ENCODE measurements at places on chromosomes 2 and 18. TPM values are rescaled to one million over a fixed set of nuclear protein-coding genes. Genes with fewer than 3 reads are reported as not detected.
A peak's percentile ranks its signal among the peaks of the same experiment; 100 is the strongest.

- no peak for DNase-seq
Observed at GRCh38 chr18:54689319-54689718, 98.3 kb downstream of the DYNAP start.

- DNase-seq = no peak
Observed at GRCh38 chr2:44934983-44935728, 6.3 kb upstream of the SIX3 start.

DNA sequence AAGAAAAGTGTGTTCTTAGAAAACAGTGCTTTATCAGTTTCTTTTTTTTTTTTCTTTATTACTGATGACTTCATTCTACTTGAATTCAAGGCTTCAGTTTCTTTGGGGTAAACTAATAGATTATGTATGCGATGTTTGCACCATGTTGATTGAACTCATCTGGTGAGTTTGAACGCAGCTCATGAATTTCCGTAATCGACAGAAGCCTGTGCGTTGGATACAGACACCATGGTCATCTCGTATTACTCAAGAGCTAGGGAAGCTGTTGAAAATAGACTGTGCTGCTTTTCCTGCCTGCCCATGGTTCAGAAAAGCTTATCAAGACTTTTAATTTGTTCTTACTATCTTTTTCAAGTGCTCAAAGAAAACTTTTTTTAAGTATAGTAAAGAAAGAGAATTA is 185.5 kb upstream of the NRP2 start:
- DNase-seq = peak; percentile 4

- DNase-seq = no peak
Observed at GRCh38 chr18:523561-523960, 23.1 kb upstream of the COLEC12 start.

DNA sequence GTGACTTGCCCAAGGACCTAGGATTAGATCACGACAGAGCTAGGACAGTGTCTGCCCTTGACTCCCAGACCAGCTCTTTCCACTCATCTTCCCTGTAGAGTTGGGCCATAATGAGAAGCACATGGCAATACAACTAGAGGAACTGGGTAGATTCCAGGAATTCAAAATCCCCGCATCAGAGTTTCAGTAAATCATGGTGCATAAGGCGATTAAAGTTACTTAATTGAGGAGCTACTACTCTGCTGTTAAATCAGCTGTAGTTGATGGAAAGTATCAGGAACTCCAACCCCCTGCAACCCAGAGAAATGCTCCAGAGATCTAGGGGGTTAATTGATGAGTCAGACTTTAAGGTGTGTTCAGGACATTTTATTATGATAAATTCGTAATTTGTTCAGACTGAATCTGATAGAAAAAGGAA is 5.7 kb downstream of the ANTXR1 start:
- DNase-seq = no peak

GRCh38 chr18:63843008-63843407 is 44.5 kb upstream of the SERPINB2 start:
- DNase-seq = no peak

DNA sequence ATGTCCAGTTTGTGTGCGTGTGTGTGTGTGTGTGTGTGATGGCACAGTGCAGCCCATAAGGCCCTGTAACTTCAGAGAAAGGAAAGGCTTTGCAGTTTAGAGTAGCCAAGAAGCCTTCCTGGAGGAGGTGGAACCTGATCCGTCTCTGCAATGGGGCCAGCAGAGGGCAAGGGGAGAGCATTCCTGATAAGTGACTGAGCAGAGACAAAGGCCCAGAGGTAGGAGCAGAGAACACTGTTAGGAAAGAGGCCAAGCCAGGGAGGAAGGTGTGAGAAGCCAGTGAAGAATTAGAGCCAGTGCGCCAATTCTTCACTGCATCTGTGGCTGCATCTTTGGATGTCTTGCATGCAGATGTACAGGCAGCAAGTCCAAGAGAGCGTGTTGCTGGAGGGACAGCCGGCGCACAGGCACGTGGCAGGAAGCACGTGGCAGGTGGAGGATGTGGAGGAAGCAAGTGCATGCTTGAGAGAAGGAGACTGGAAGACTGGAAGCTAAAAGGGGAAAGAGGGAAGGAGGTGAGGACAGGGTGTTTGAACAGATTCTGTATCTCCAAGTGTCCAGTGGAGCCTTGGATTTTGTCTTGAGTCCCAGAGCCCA is 196.3 kb downstream of the CTIF start:
- peak; percentile 62 for DNase-seq

DNA sequence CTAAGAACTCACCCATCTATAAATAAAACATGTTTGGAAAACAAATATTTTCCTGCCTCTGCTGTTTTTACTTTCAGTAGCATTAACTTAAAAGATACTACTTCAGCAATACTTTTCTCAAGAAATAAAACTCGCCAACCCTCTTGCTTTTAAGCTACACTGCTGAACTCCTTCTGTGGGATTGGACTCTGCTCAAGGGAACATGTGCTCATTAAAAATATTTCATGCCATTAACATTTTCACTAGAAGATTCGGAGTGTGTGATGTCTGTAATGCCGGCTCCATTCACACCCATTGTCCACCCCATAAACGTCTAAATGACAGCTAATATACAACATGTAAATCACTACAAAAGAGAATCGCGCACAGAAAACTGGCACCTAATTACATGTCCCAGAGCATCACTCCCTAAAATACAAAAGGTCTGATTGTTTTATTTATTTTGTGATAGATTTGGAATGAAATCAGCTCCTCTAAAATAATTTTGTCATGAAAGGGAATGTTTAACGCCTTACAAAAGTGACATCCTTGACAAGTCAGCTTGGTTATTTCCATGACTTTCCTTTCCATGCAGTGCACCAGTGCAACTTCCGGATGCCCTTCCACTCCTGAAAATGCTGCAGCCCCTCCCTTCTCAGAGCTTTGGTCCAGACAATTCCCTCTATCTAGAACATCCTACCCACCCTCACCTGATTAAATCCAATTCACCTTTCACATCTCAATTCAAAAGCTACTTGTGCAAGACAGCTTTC is 73.1 kb downstream of the ANKRD44 start:
- DNase-seq = no peak

DNA sequence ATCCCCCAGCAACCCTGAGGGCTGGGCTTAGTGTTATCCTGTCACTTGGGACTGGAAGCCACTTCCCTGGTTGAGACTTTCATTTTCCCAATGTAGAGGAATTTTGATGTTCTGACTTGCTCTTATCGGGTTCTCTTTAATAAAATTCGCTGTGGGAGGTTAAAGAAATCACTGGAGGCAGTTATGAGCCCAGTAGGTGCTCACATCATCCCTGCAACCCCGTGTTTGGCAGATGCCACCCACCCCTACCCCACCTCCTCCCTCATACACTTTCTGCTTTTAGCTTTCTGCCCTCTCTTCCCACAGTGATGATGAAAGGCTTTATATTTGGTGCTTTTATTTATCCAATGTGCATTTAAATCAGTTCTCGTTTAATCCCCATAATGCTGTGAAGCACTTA is 106.6 kb downstream of the MAPK4 start:
- DNase-seq = no peak

TRIM43 gene
- not detected for total RNA-seq

POTEC gene
- not detected for total RNA-seq

TBC1D8 gene
- total RNA-seq = 5.1 TPM

ACTG2 gene
- total RNA-seq = 0.89 TPM

CCDC74A gene
- total RNA-seq = 10.4 TPM

METTL8 gene
- total RNA-seq = 8.1 TPM

Measured in M059J (cell line).